ENCODE measurements at places on chromosomes 2 and 18.

- DNase-seq, result no peak
Measured at GRCh38 chr2:12168791-12169388, 422.5 kb downstream of the LPIN1 start.

DNA sequence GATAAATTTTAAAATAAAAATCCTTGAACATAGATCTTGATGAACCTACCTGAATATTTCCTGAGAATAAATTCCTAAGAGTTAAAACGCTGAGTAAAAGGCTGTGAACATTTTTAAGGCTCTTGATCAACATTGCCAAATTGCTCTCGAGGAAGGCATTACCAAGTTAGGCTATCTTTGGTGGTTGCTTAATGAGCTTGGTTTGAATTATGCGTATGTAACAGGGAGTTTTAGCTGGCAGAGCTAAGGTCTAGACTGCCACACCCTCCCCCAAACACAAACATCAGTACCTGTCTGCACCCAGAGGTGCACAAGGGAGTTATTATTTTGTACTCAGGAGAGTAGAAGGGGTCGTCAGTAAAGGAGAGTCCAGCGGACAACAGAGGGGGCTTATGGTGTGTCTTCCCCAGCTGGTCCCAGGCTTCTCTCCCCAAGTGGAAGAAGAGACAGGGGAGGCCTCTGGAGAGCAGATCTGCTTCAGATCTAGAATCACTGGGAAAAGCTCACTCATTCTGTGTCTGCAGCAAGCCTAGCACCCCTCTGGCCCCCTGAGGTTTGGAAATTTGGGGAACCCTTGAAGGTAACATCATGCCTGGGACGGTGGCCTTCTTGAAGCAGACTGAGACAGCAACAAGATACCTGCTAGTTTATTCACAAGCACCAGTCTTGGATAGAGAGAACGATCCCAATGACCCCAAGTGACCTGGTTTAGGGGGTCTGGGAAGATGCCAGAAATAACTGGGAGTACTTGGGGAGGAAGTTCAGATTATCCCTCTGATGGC lies 197.2 kb upstream of the ID2 start:
- no peak for DNase-seq

DNA sequence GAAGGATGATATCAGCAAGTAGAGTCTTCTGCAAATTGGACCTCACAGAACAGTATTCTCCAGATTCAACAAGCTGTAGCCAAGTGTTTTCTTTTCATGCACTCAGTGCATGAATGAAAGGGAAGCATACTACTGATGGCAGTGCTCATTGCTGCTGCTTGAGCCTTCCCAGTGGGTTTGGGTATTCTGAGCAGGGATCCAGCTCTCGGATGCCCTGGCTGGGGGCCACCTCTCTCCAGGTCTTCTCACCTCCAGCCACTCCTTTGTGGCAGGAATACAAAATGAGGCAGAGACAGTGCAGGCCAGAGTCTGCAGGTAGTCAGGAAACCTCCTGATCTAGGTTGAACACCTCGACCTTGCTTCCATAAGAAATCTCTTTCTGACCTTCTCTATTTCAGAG lies 390.4 kb upstream of the CELF4 start:
- no peak for DNase-seq

GRCh38 chr2:152122161-152122560 lies 23.3 kb upstream of the CACNB4 start:
- DNase-seq, result no peak

All from stimulated activated CD4-positive, alpha-beta T cell treated with anti-CD3 and anti-CD28 coated beads, TNF-alpha, amount 100 ng/mL, for 48 hours (primary cell).